ENCODE measurements at places on chromosomes 3 and 15.

- DNase-seq: no peak
These were observed 35.3 kb downstream of the CAPN7 start for GRCh38 chr3:15241341-15241740.

DNA sequence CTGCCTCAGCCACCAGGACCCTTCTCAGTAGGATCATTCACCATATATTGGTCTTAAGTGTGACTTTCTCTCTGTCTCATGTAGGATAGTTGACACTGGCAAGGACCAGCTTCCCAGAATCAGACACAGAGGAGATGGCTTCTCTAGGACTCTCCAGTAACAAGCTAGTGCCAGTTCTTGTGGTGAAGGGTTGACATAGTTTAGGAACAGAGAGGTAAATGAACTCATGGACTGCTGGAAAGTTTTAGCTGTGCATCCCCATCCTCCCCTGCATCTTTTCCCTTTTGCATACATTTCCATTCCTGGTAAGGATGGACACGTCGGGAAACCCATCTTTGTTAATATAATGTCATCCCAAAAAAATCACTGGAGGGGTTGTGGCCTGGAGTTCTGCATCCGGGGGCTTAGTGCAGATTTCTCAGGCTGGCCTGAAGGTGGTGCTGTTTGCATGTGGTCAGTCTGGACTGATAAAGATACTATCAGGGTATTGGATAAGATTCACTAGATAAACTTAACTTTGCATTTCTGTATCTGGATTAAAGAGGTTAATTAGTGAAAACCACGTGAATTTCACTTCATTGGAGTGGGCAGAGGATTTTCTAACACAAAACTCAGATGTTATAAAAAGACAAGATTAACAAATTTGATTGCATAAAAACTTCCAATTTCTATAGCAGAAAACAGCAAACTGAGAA is 110.8 kb downstream of the TBC1D2B start:
- no peak for DNase-seq

DNA sequence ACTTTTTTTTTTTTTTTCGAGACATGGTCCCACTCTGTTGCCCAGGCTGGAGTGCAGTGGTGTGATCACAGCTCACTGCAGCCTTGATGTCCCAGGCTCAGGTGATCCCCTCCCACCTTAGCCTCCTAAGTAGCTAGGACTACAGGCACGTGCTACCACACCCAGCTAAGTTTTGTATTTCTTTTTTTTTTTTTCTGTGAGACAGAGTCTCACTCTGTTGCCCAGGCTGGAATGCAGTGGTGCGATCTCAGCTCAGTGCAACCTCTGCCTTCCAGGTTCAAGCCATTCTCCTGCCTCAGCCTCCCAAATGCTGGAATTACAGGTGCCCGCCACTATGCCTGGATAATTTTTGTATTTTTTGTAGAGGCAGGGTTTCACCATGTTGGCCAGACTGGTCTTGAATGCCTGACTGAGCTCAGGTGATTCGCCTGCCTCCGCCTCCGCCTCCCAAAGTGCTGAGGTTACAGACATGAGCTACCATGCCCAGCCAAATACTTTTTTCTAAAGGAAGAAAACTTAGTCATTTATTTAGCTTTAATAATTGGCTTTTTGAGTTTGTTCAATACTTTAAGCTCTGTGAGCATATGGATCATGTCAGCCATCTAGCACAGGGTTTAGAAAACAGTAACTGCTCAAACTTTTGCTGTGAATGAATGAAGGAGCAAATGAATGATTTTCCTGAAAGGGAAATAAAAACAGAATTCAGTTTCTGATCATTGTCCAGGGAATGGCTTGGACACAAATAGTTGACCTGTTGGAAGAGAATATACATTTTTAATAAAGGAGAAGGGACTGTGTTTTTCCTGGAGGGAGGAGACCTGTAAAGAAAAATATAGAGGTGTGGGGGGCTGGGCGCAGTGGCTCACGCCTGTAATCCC is 26.0 kb downstream of the UBE2E1 start:
- DNase-seq: no peak

GRCh38 chr3:14663396-14664135 is 11.4 kb upstream of the C3orf20 start:
- no peak for DNase-seq
